ENCODE measurements at places on chromosomes 3 and 15.

GRCh38 chr3:3778641-3779270, 20.5 kb upstream of the LRRN1 start:
- DNase-seq: no peak

- DNase-seq: no peak
Measured at GRCh38 chr15:60313906-60314305, 83.9 kb downstream of the ANXA2 start.

DNA sequence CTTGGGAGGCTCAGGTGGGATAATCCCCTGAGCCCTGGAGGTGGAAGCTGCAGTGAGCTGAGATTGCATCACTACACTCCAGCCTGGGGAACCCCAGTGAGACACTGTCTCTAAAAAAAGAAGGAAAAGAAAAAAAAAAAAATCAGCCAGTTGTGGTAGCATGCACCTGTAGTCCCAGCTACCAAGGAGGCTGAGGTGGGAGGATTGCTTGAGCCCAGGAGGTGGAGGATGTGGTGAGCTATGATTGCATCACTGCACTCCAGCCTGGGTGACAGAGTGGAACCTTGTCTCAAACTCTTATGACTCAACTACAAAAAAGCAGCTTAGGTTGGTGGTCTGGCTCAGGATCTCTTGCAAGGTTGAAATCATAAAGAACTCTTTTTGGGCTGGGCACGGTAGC, 19.3 kb upstream of the GPX1 start:
- DNase-seq: no peak

- no peak for DNase-seq
Measured at GRCh38 chr3:89221924-89222323, 114.5 kb downstream of the EPHA3 start.
